ENCODE measurements at places on chromosomes 4 and X.

GRCh38 chr4:98515470-98515809 is 143.0 kb downstream of the TSPAN5 start:
- no peak for DNase-seq

GRCh38 chrX:123983240-123983639 is 21.7 kb downstream of the STAG2 start:
- no peak for DNase-seq

DNA sequence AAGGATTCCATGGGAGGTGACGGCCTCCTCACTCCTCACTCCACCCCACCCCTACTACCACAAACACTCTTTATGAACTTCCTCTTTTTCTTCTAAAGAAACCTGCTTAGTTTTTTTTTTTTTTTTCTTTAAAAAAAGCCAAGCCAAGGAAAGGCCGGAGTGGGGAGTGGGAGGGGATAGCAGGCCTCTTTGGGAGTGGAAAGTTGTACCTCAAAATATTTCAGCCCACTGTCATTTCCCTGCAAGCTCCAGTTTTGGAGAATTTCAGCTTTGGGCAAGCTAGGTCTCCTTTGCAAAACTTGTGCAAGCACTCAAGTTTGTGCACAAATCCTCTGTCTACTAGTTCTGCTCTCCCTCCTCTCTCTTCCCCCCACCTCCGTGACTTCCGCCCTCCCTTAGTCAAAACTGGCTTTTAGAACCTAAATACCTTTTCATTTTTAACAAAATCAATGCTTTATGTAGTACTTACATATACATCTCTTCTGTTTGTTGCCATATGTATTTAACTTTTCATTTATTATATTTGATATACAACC is 512 bp upstream of the ANTXR2 start:
- no peak for DNase-seq

DNA sequence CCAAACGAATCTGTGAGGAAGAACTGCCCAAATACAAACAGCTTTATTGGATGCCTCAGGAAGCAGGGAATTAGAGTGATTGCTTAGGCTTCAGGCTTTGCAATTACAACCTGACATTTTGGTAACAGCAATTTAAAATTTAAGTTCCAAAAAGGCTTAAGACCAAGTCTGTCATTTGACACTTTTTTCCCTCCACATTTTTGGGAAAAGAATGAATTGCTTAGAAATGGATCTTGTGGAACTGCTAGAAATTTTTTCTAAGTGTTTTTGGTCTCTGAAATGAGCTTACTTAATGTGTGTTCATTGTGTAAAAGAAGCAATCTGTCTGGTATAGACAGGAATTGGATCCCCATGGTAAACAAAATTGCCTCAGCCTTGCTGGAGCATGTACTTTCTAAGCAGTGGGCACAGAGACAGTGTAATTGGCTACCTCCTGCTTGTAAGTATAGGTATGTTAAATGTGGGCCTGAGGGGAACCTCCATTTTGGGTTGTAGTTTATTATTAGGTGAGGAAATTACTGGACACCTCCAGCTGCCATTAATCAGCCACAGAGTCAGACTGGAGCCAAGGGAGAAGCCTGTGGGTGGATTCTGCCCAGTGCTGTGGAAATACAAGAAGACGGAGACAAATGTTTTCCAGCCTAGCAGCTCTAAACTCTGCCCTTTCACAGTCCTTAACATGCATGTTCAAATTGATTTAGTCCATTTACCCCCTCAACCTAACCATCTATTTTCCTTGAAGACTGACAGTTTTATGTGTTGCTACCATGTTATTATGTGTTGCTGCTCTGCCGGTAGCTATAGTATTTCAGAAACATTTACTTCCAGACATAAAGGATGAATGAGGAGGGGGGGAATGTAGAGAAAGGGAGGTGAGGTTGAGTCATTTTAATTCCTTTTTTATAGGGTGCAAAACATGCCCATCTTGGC is 473.0 kb downstream of the SPRY1 start:
- DNase-seq: no peak

GRCh38 chrX:16745102-16745501 is 25.7 kb downstream of the SYAP1 start:
- no peak for DNase-seq

DNA sequence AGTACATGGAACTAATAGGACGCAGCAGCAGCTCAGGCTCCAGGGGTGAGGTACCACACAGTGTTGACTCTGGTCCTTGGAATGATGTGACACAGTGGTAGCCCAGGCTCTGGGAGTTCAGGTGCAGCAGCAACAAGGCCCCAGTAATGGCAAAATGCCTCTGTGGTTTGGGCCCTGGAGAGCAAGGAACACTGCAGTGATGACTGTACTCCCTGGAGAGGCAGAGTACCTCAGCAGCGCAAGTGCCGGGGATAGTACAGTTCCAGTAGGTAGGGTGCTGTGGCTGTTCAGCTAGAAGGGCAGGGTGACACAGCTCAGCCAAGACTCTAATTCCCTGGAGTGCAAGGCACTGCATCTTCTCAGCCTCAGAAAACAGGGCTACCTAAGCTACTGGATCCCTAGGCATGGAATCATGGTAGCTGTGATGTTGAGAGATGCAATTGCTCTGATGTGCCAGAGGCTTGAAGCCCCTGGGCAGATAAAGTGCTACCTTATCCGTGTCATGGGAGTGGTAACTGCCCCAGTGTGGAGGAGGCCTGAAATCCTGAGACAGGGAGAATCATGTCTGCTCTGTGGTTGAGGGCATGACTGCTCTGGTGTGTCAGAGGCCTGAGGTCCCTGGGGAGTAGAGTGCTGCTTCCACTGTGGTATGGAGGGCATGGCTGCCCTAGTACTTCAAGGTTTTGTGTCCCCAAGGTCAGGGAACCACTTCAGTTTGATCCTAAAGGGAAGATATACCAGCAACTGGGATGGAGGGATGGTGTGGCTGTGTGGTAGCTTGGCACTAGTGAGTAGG is 55.2 kb downstream of the AREG start:
- DNase-seq: peak; percentile 4

GRCh38 chr4:170214731-170215130 is 125.0 kb upstream of the AADAT start:
- DNase-seq: no peak

GRCh38 chrX:52504551-52504950 is 8.9 kb downstream of the XAGE1A start:
- DNase-seq: no peak

All from AG08396 (cell line).